ENCODE measurements at places on chromosomes 12 and 14. TPM values are rescaled to one million over a fixed set of nuclear protein-coding genes. Genes with fewer than 3 reads are reported as not detected.

DNA sequence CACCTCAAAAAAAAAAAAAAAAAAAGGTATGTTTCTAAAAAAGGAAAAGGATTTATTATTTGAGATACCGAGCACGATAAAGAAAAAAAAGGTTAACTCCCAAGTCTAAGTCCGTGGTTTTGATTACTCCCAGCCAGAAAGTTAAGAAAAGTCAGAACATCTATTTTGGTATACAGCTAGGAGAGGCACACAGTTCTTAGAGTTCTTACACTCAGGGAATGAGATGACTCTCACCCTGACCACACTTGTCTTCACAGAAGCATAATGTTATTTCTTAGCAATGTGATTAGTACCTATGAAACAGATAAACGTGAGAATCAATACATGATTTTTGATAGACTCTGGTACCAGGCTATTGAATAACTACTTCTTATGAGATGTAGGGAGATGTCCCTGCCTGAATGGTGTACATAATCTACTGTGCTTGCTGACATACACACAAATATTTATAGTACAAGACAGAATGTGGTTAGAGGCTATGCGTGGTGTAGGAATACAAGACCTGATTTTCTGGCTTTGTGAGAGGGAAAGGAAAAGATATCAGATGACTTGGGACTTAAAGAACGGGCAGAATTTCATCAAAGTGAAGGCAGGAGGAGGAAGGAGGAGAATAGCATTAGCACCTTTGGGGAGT, 31.6 kb downstream of the LIMA1 start:
- ATAC-seq = peak; percentile 66

DNA sequence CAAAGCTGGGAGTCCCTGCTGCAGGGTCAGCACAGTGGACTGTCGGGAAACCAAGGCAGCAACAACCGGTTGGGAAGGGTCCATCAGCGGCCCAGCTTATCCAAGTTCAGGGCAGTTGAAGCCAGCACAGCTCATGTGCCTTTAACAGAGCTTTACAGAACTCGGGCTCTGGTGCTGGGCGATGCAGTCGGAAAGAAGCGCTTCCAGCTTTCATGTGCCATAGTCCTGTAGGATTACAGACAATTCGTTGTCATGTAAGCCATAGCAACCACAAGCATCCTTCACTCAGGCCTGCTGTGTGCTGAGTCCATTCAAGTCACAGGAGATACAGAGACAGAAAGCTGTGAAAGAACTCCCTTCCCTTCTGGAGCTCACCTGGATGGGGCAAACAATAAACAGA, 3.5 kb upstream of the FAM181A start:
- no peak for ATAC-seq

- no peak for ATAC-seq
Observed at GRCh38 chr14:46651526-46652144, at the start of gene RPL10L. Gene RPL10L (minus strand): TSS chr14:46651781. CDS start chr14:46651736, 45 bp downstream.

GRCh38 chr14:95413289-95414215, 93.8 kb upstream of the CLMN start:
- ATAC-seq = no peak

DNA sequence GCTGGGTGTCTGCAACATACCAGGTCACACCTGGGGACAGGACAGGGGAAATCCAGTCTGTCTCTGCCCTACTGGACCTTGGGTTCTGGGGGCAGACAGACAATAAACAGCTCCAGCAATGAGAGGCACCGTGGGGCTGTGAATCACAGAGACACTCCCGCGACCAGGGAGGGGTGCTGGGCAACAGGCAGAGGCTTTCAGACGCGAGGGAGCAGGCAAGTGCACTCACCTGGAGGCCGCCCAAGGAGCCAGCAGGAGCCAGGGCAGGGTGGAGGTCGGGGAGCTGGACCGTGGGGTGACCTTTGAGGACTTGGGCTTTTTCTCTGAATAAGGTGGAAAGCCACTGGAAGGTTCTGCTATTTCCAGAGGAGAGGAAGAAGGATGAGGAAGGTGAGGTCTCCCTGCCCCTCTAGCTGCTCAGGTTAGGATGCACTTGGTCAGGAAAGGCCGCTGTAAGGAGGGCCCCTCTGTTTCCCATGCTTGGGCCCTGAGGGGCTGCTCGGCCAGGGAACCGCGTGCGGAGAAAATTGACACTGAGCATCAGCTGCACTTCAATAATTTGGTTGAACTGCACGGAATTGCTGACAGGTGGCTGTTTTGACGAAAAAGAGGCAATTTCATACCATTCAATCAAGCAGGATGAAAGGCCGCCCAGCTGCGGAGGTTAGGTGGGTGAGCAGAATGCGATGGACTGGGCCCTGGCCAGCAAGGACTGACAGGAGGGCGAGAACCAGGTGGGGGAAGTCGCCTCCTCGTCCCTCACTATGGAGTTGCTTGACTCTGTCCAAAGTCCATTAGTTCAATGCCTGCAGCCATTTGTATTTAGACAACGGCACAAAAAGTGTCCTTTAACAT, 42.2 kb downstream of the JAG2 start:
- ATAC-seq = no peak

DNA sequence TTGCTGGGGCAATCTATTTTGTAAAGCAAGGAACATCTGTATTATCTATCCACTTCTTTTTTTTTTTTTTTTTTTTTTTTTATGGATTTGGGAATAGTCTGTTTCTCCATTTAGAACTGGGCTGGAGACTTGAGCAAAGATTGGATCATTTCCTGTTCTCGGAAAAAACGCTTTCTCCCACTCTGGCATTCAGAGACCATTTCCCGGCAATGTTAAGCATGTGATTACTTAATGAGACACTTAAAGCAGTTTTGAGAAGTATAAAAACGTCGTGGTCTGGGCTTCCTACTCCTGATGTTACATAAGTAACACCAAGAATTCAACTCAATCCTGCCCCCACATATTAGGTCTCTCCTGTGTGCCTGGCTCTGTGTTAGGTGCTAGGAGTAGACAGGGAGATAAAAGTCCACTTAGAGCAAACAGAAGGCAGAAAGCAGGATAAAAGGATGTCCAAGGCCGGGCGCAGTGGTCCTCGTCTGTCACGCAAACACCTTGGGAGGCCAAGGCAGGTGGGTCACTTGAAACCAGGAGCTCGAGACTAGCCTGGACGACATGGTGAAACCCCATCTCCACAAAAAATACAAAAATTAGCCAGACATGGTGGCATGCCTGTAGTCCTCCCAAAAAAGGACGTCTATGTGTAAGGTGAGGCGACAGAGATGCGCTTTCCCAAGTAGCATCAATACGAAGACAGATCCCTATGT, 152.1 kb upstream of the GSC start:
- ATAC-seq = no peak

- ATAC-seq = no peak
Observed at GRCh38 chr12:57577981-57578758, 12.8 kb upstream of the PIP4K2C start.

DNA sequence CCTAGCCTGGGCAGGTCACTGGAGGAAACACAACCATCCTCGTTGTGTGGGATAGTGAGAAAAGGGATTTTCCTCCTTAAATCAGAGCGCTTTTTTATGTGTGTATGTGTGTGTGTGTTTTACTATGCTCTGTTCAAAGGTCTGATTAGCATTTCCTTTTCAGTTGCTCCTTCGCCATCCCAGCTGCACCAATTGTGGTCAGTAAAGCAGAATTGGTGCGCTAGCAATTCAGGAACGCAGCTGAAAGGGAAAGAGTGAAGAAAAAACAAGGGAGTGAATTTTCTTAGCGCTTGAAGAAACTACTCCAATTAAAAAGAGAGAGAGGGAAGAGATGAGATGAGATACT, 173.3 kb upstream of the PARP11 start:
- ATAC-seq = no peak

DNA sequence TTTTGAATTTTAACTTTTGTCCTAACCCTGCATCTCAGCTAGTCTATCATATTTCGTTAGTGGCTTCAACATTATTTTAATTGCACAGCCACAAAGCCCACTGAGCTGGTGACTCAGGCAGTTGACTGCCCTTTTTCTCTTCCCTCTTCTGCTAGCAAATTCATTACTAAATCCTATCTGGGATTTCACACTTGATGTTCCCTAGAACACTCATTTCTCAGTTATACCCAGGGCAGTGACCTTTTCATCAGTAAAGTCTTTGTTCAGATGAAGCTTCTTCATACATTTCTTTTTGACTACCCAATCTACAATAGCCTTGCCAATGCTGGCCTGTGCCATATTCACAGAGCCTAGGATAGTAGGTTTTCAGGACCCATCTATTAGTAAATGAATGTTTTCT, 107.0 kb downstream of the ATXN7L3B start:
- no peak for ATAC-seq

GRCh38 chr14:68394118-68394763, 398.6 kb downstream of the ZFP36L1 start:
- no peak for ATAC-seq

DNA sequence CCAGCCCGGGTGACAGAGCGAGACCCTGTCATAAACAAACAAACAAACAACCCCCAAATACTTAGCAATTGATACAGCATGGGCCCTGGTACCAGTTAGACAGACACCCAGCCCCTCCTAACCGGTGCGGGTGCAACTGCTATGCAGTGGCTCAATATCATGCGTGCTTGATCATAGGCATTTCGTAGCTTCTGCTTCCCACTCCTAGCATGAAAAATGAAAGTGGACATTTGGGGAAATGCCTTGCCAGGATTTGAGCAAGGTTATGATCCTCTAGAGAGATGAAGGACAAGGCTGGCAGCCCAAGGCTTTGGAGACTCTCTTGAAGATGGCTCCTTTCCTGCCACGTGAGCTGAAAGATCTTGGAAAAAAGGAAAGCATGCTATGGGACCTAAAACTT, 13.7 kb downstream of the FGF6 start:
- ATAC-seq = no peak

GRCh38 chr12:108115123-108116121, 13.7 kb upstream of the WSCD2 start:
- no peak for ATAC-seq

DNA sequence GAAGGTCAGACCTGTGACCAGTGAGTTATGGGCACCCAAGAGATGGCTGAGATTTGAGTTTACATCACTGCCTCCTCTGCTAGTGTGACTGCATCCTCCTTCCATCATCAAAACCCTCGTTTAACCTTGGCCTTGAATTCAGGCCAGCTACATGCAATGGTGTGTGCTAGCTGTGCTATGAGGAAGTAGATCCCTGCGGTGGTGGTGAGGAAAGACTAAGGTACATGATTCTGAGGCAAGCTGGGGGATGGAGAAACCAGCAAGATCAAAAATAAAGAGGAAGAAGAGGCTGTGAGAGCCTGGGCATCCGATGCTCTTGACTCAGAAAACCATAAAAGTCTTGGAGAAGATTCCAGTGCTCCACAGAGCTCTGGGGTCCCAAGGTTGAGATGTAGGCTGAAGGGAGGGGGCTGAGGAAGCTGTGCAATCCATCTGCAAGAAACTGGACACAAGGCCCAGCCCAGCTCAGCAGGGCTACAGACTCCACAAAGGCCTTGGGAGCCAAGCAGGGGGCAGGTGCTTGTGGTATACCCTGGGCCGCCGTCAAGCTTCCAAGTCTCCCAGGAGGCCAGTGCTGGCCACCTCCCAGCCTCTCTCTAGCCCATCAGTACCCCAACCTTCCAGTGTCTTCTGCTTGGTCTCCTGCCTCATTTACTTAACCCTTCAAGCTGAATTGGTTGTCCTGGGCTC, 774.8 kb downstream of the VRK1 start:
- ATAC-seq = no peak

GRCh38 chr12:121723200-121723599, 10.6 kb downstream of the TMEM120B start:
- no peak for ATAC-seq

- ATAC-seq = no peak
Observed at GRCh38 chr12:131753005-131753404, 42.1 kb downstream of the SFSWAP start.

DNA sequence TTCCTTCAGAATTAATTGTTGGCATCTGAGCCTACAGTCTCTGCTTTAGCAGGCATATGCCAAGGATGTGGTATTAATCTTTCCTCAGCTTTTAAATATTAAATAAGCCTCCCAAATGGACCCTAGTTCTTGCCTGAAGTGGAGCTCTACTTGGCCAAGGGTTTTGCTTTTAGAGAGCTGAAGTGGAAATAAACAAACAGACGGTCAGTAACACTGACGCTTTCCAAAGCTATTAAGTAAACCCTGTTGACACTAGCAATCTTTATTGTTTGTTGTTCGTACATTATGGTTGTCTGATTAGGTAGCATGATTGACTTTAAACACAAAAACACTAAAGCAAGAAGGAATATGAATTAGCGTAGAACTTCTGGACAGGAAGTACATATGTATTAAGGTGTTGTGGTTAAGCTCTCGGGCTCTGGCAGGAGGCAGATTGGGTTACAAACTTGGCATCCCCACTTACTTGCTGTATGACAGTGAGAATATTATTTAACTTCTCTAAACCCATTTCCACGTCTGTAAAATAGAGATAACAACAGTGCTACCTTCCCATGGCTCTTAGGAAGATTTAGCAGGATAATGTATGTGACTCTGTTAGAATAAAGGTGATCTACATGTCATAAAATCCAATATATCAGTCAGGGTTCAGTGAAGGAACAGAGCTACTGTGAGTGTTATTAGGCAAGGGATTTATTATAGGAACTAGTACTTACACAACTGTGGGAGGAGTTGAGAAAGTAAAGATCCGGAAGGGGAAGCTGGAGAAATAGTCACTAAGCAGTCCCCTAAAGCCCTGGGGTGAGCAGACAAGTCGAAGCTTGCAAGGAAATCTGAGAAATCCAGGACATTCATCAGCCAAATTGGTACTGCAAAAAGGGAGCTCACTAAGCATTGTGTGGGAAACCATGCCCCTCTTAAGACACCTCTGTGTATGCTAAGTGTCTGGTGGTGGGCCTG, 92.2 kb upstream of the ATF7IP start:
- no peak for ATAC-seq

The NUAK1 gene
- total RNA-seq = not detected

The SRGAP1 gene
- total RNA-seq = 0.29 TPM

GRCh38 chr14:61706096-61706690, 10.9 kb downstream of the HIF1A start:
- ATAC-seq = no peak

GRCh38 chr12:108616941-108617858, 16.5 kb downstream of the SELPLG start:
- peak; percentile 92 for ATAC-seq

The SLC5A8 gene
- not detected for total RNA-seq

Measured in activated T-helper 17 cell treated with anti-CD3 and anti-CD28 coated beads, Interleukin-2, amount 50 U/mL, for 72 hours (primary cell).